NCI-H1930 (cell line): ENCODE measurements at places on chromosomes 6 and 20.

DNA sequence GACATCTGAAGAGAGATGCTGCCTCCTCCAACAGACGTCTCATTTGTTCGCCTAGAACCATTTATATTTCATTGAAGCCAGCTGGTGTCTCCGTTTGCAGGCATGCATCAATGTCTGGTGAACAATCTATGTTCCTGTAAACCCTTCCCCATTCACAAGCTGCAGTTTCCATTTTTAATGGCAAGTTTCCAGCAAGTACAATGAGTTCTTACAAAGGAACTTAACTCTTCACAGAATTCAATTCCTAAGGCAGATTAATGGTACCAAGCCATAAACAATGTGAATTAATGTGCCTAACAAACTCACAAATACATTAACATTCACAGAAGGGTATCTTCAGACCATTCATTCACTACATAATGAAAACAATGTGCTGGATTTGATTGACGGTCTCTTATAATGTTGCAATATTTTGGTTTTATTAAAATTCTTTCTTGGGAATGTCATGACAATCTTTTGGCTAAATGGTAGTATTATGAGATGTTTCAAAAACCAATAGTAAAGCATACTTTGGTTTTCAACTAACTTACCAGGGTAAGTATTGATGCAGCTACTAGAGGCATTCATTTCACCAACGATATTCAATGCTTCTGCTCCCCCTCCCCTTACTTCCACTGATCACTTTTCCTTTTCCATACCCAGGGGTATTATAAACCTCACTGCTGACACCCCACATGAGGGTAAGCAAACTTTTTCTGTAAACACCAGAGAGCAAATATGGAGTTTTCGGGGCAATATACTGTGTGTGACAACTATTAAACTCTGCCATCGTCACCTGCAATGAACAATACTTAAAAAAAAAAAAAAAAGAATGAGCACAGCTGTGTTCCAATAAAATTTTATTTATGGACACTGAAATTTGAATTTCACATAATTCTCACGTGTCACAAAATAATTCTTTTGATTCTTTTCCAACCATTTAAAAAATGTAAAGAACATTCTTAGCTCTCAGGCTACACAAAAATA is 4.2 kb downstream of the AKIRIN2 start:
- DNase-seq = no peak

- DNase-seq = no peak
Observed at GRCh38 chr6:111943726-111944125, 70.5 kb upstream of the FYN start.

- DNase-seq = no peak
Observed at GRCh38 chr20:14838663-14839628, 501.5 kb upstream of the FLRT3 start.

DNA sequence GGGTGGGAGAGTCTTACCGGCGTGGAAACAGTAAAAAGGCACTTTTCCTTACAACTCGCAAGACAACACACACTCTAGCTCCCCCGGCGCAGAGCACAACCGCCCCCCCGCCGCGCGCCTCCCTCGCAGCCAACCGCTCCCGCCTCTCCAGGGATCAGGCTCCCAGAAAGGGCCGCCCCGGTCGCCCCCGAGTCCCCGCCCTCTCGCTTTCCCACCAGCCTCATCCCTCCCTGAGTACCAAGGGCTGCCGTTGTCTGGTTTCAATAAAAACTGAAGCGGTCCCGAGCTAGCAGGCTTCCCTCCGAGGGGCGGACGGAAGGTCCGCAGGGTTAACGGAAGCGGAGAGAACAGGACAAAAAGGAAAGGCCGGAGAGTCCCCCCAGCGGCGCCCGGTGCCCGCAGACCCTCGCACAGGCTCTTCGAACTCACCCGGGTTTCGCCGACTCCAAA is 804 bp downstream of the ELOVL5 start:
- DNase-seq = no peak

DNA sequence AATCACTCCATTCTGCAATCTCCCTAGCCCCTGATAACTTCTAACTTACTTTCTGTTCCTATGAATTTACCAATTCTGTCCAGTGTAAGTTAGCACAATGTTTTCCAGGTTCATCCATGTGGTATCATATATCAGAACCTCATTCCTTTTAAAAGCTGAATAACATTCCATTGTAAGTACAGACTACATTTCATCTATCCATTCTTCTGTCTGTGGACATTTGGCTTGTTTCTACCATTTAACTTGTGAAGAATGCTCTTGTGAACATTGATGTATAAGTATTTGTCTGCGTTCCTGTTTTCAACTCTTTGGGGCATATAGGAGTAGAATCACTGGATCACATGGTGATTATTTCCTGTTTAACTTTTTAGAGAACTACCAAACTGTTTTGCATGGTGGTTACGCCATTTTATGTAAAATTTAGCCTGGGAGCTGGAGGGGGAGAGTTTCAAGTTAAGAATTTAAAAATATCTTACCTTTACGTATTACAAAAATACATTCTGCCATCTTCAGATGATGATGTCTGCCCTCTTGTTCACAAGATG is 156.5 kb downstream of the BTBD3 start:
- no peak for DNase-seq

GRCh38 chr6:137427656-137428290 is 66.4 kb downstream of the OLIG3 start:
- no peak for DNase-seq

GRCh38 chr6:31094389-31094881 is 17.9 kb downstream of the C6orf15 start:
- DNase-seq = no peak

DNA sequence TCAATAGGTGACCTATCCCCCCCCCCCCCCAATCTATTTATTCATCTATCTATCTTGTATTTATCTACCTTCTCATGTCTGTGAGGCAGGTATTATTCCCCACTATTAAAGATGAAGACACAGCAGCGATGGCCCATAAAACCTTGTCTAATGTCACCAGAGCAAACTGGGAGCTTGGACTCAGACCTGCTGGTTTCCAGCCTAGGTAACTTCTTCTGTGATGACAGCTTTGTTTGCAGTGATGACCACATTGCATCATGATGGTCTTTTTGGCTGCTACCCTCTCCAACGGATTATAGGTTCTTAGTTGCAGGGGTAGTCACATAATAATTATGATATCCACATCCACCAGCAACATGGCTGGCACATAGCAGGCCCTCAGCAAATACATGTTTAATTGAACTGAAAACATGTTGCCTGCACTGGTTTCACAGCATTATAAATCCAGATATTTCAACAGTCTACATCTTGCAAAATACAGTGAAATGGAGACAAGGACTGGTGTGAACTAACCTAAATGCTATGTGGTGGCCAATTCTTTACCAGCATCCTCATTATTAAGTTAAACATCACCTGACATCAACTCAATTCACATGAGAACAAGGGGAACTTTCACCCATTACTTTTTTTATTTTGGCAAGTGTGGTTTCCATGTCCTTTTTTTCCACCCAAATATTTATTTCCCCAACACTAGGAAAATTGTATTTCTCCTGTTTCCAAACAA is 712.5 kb upstream of the NRSN1 start:
- DNase-seq = no peak

DNA sequence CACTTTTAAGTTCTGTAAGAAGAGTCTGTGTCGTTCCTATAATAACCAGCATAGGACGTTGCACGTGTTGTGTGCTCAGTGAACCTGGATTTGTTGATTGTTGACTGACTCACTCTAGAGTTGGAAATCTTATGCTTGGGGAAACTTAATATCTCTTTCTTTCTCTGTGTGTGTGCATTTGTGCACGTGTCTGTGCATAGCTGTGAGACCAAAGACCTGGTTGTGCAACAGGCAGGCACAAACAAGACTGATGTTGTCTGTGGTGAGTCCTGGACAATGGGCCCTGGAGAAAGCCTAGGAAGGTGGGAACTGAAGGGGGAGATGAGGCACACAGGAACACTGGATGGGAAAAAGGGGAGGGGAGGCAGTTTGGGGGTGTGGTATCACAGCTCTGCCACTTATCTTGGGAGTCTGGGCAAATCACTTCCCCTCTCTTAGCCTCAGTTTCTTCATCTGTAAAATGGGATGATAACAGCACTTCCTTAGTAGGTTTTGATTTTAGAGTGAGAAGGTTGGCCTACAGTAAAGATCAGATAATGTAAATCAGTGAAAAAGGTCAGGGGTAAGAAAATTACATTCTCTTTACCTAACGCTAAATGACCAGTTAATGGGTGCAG is 8.4 kb downstream of the CD40 start:
- no peak for DNase-seq

DNA sequence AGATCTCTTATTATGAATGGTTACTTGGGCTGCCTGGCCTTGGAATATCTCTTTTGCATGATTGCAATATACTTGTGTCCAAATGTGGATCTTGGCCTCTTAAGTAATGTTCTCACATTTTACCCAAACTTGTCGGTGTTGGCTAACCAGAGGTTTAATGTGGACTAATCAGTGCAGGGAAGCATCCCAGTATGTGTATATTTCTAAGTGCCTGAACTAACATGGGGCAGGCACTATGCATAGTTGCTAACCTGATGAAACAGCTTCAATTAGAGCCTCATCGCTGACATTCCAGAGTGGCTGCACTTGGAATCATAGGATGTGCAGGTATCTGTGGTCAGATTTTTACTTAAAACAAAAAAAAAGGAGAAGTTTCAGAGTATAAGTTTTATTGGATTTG is 160.0 kb downstream of the PDE7B start:
- no peak for DNase-seq
